COR-L47 (cell line): ENCODE measurements at places on chromosomes 7 and 10.
A peak's percentile ranks its signal among the peaks of the same experiment; 100 is the strongest.

DNA sequence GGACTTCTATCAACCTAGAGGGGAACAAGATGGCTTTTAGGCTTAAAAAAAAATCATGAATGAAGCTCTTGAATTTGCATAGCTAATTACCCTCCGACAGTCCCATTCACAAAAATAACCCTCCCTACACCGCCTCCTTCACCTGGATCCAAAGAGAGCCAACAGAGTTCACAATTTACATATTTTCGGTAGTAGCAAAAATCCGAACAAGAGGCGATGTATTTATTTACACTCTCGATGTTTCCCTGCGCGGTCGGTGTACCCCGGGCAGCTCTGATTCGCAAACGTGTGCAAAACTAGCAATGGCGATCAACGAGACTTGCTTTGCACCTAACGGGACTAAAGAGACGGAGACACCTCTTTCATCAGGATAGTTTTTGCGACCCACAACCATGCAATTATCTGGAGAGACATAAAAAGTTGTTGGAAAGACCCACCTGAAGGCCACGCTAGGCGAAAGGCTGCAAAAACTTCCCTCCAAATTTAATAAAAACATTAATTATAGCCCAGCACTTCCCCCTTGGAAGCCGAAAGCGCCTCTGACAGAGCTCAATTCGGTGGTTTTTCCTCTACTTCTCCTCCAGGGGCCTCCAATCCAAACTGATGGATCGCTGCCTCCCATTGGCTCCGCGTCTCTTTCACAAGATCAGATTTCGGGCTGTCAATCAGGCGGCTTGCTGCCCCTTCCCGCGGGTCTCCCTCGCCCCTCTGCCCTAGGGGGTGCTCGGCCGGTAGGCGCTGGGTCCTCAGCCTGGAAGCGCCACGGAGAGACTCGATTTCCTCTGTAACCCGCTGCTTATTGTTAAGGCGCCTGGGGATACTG, at the start of gene ETV1:
Gene ETV1 (minus strand): TSS at position 541 of the 823 bp plus-strand sequence. CDS start 614 bp downstream, outside the sequence.
- peak; percentile 75 for DNase-seq

GRCh38 chr10:102669206-102670064, 25.2 kb downstream of the TRIM8 start:
- no peak for DNase-seq

GRCh38 chr7:24926623-24927524, 53.1 kb downstream of the OSBPL3 start:
- DNase-seq, result no peak

- DNase-seq, result no peak
These were observed 164.7 kb downstream of the PRKG1 start for GRCh38 chr10:51239006-51239405.

DNA sequence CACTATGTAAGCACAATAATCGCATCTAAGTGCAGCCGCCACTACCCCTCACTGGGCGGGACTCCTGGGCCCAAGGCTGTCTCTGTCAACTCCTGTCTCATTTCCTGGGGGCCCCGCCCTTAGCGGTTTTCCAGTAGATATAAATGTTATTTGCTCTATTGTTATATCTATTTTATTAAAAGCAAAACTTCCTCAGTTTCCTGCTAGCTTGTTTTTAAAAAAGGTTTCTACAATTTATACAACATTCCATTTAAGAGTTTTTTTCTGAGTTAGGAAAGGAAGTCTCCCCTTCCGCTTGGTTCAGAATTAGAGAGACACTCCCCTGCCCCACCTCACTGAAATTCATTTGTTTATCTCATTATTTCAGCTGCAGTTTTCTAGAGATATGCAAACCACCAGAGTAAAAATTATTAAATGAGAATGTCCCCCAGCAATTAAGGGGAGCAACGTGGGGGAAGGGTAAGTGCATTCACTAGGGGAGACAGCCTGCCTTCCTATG, 82.7 kb downstream of the RAMP3 start:
- no peak for DNase-seq

DNA sequence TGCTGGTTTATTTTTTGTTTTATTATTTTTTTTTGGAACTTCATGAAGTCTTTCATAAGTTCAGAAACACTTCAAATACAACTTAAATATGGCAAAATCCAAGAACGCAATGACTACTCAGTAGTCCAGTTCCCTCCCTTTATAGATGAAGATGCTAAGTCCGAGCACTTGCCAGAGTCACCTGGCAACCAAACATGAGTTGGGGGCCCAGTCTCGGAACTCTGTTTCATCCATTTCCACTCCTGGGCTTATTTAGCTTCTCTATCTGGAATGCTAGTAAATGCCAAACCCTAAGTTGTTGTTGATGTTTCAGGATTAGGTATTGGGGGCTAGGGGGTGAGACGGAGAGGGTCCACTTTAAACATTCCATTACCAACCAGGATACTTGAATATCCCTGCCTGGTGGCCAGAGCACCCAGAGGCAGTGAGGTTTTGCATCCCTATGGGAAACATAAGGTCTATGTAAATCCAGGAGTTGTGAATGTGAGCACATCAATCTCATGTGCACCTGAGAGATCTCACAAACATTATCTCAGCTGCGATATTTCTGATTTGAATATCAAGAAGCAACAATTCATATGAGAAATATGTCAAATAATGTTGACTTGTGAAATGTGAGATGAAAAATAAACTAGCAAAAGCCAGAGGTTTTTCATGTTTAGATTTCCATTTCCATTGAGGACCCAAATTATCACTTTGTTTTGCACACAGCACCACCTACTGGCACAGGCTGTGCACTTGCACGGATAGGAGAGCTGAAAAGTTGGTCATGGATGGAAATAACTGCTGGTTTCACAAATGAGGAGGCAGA, 129.3 kb downstream of the PKD1L1 start:
- peak; percentile 44 for DNase-seq

- DNase-seq, result no peak
These were observed 324.1 kb upstream of the LRRN3 start for GRCh38 chr7:110766864-110767263.

DNA sequence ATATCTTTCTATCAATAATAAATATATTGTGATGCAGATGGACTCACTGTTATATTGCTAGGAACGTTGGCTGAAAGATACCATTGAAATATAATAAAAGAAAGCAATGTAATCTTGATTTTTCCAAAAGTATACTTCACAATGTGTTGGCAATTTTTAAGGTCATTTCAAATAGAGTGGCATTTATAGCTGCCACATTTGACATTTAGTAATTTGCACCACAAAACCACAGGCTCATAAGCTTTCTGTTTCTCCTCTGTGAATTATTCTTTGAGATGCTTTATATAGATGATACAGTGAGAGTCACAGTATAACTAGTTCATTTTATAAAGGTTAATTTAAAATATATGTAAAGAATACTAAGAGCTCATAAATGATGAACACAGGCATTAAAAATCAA, 44.6 kb downstream of the TMEM168 start:
- no peak for DNase-seq

- no peak for DNase-seq
These were observed 74.5 kb downstream of the OAT start for GRCh38 chr10:124344266-124344590.

- DNase-seq, result no peak
These were observed 97.7 kb upstream of the KIF5B start for GRCh38 chr10:32153931-32154330.

GRCh38 chr7:2510909-2511768, 8.4 kb upstream of the LFNG start:
- DNase-seq, result peak; percentile 81

GRCh38 chr10:62069452-62070178, 168.1 kb downstream of the ARID5B start:
- DNase-seq, result no peak

- DNase-seq, result no peak
These were observed 69.0 kb upstream of the FAM180A start for GRCh38 chr7:135817583-135817982.

- no peak for DNase-seq
These were observed 41.8 kb downstream of the CHST3 start for GRCh38 chr10:72006026-72006425.

DNA sequence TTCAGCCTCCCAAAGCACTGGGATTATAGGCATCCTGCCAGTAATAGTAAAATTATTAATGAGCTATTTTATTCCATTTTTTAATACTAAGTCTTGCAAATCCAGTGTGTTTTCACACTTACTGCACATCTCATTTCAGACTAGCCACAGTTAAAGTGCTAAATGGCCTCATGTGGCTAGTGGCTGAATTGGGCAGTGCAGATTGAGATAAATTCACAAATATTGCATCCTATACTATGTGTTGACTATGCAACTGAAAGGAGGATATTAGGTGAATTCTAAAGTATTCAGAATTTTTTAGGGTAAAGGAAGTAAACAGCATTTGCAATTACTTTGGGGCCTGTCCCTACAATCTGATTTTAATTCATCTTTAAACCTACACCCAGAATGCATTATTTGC, 10.2 kb downstream of the APBB1IP start:
- DNase-seq, result no peak

DNA sequence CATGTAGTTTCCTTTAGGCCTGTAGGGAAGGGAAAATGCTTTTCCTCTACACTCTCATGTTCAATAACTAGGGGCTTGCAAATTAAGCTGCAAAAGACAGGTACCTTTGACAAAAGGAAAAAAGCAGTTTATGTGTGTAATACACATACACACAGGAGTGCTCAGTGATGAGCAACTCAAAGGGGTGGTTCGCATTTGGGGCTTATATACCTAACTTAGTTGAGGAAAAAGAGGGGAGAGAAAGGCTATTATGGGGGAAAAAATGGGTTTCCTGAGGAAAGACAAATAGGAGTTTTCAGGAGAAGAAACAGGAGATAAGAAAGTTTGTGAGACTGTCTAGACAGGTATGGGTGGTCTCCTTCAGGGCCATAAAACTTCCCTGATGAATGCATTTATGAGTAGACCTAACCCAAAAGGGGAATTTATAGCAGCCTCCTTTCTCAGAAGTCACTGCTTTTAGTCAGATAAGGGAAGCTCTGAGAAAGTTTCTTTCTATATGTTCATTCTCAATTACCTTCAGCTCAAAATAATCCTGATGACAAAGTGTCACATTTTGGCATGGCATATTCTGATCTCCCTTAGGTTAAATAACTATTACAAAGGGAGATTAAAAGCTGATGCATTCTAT, 55.2 kb upstream of the EZH2 start:
- no peak for DNase-seq

DNA sequence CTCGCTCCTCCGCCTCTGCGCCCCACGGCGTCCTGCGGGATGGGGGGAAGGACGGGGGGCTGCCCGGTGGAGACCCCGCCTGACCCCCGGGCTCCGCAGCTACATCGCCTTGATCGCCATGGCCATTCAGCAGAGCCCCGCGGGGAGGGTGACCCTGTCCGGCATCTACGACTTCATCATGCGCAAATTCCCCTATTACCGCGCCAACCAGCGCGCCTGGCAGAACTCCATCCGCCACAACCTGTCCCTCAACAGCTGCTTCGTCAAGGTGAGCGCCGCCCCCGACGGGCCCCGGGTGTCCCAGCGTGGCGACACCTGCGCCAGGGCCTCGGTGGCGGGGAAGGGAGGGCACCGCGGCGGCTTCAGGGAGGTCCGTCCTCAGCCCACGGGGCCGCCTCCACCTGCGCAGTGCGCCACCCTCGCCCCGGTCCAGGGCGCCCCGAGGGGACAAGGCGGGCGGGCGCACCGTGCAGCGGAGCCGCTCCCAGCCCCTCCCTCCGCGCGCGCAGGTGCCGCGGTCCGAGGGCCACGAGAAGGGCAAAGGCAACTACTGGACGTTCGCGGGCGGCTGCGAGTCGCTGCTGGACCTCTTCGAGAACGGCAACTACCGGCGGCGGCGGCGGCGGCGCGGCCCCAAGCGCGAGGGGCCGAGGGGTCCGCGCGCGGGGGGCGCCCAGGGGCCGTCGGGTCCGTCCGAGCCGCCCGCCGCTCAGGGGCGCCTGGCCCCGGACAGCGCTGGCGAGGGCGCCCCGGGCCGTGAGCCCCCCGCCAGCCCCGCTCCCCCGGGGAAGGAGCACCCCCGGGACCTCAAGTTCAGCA, 793 bp downstream of the FOXL3 start:
- no peak for DNase-seq

DNA sequence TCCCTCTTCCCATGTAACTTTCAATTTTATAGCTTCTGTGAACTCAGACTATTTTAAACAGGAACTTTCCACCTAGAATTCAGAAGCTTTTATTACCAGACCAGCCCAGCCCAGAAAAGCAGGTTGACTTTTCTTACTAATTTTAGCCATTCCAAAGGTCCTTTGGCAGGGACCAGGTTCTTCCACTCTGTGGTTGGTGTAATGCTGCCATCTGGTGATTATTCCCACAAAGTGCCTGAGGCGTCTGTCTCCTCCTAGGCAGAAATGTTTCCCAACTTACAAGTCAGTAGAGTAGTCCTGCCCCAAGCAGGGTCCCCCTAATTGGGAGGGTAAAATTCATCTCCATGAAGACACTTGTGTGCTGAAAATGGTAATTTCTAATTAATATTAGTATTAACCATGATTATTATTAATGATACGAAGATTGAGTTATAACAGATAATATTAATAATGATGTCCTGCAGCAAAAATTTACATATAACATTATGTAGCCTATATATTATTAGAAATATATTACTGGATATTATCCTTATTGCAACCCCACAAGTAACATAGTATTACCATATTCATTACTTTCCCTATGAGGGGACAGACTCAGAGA, 53.0 kb upstream of the PPP1R17 start:
- peak; percentile 53 for DNase-seq

GRCh38 chr10:113159563-113159962, 209.5 kb downstream of the TCF7L2 start:
- DNase-seq, result no peak

DNA sequence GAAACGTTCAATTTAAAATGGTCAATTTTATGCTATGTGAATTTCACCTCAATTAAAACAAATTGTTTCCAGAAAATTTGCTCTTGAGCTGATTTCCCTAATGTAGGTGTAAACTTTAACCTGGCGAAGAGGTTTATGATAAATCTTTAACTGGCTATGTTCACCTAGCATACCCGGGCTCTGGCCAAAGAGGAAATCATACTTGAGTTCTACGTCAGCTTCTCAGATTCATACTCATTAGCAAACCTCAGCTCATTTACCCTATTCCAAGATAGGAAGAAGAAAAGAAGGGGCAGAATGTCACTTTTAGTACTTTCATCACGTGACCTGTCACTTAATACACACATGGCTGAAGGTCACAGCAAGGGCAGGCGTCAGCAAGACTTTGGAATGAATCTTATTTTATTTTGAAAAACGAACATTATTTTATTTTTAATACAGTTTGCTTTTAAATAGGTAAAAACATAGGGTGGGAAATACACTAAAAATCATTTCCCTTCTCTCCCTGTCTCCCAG, 97.0 kb downstream of the ABLIM1 start:
- DNase-seq, result no peak

DNA sequence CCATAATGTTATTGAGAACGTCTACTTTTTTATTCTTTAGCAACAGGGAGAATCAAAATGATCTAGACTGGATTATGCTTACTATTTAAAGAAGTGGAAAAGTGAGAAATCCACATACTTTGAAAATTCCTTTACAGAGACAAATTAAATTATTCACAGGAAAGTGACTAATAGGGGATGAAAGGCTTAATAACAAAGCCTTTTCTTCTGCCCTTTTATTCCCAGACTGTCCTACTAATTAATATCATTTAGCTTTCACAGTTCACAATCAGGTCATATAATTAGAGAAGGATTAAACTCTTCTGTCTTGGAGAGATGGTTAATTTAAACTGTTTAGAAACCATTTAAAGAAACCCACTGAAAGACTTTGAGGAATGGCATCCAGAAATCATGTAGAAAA, 58.8 kb downstream of the ARL4A start:
- DNase-seq, result no peak

- no peak for DNase-seq
These were observed 335.1 kb upstream of the SEMA3A start for GRCh38 chr7:84529480-84530205.

- no peak for DNase-seq
These were observed 85.9 kb upstream of the GRB10 start for GRCh38 chr7:50868426-50869100.
